Stimulated activated CD4-positive, alpha-beta T cell treated with anti-CD3 and anti-CD28 coated beads, Interleukin-2, amount 100 ng/mL, for 48 hours (primary cell): ENCODE measurements at places on chromosomes 7 and 10.

GRCh38 chr7:16921151-16921550 lies 39.4 kb upstream of the AGR3 start:
- no peak for DNase-seq

GRCh38 chr7:128017862-128018845 lies 13.1 kb downstream of the LRRC4 start:
- no peak for DNase-seq

DNA sequence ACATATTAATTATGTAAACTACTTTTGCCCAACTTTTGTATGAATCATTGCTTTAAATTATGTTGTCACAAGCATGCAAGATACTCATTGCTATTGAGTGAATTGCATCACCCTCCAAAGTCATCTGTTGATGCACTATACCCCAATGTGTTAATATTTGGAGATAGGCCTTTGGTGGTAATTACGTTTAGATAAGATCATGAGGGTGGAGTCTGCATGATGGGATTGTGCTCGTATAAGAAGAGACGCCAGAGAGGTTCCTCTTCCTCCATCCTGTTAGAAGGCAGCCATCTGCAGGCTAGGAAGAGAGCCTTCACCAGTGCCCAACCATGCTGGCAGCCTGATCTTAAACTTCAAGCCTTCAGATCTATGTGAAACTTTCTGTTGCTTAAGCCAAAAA lies 95.3 kb upstream of the MAGI2 start:
- DNase-seq = no peak

DNA sequence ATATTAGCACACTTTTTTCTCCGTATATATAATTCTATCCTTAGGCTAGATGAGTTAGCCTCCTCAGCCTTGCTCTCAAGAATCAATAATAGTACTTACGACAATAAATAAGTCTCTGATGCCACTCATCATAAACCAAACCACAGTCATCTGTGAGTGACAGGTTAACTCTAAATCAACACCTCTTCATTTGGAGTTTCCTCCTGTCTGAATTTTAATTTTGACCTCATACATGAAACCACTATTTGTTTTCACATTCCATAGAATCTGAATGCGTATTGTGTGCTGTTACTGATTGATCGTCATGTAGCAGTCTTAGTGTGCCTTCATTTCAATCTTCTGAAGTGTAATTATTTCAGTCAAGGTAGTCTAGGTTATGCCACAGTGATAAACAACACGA lies 85.8 kb downstream of the HGF start:
- DNase-seq = no peak

- DNase-seq = no peak
Observed at GRCh38 chr10:51659344-51659743, 40.1 kb downstream of the CSTF2T start.

DNA sequence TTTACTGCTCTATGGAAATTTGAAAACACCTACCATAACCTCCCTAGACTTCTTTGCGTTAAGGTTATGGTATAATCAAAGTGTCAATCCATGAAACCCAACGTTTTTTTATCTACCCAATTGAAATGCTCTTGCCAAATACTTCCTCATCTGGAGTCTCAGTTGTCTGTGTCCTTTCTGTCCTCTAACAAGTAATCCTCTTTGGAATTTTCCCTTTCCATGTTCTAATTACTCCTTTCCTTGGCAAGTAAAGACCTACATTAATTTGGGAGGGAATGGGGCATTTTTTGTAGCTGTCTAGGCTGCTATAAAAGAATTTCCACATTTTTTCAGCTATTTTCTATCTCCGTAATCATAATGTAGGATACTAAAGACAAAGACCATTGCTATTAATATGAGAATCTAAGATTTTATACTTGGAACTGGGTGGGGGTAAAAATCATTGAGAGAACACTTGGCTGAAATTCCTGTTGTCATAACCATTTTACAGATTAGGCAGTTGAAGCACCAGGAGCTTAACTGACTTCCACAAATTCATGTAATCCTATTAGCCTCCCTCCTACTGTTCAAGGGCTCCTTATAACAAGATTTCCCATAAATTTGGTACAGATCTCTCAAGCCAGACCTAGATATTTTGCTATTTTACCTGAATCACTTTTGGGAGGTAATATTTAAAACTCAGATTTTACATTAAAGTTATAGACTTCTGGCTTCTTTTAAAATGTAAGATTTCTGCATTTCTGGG lies 1307.6 kb downstream of the XPNPEP1 start:
- no peak for DNase-seq

- DNase-seq = no peak
Observed at GRCh38 chr10:98100476-98100875, 34.0 kb upstream of the R3HCC1L start.

DNA sequence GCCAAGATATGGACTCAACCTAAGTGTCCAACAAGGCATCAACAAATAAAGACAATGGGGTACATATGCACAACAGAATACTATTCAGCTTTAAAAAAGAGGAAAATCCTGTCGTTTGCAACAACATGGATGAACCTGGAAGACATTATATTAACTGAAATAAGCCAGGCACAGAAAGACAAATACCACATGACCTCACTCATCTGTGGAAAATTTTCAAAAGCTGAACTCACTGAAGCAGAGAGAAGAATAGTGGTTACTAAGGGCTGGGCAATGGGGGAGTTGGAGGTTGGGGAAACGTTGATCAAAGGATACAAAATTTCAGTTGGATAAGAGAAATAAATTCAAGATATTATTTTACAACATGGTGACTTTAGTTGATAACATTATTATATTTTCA lies 221.4 kb upstream of the PITRM1 start:
- DNase-seq = no peak

GRCh38 chr10:88243836-88244730 lies 339.0 kb downstream of the RNLS start:
- DNase-seq = no peak

DNA sequence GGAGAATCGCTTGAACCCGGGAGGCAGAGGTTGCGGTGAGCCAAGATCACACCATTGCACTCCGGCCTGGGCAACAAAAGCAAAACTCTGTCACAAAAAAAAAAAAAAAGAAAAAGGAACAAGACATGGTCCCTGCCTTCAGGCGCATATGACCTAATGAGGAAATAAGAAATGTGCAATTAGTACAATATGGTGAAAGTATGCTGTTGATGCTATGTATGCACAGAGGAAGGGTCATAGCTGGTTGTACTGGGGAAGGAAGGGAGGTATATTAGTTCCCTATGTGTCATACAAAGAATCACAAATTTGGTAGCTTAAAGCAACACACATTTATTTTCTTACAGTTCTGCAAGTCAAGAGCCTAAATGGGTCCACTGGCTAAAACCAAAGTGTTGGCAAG lies 97.8 kb upstream of the MPP7 start:
- DNase-seq = no peak

DNA sequence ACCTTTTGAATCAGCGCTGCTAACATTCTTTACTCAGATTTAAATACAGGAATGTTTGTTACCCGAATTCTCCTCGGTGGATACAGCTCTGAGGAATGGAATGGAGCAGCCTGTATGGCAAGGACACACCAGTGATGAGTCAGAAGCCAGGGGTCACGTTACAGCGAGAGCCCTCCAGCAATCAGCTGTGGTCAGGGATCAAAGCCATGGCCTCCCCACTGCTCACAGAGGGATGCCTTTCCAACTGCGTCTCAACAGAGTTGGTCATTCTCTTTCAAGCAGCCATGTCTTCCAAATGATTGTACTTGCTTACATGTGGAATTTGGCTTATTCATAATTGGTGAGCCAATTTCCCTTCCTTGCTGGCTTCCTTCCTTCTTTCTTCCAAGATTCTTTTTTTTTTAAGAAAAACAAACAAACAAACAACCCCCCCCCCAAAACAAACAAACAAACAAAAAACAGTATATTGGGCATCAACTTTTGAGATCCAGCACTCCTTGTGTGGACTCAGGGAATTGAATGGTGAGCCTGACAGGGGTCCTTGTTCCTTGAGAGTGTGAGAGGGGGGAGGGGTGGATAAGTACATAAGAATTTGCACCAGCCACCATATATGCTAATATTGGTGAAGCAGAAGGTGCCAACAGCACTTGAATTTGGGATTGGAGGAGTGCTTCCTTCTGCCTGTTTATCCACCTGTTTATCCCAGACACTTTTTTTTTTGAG lies 100.2 kb downstream of the ATXN7L1 start:
- no peak for DNase-seq

DNA sequence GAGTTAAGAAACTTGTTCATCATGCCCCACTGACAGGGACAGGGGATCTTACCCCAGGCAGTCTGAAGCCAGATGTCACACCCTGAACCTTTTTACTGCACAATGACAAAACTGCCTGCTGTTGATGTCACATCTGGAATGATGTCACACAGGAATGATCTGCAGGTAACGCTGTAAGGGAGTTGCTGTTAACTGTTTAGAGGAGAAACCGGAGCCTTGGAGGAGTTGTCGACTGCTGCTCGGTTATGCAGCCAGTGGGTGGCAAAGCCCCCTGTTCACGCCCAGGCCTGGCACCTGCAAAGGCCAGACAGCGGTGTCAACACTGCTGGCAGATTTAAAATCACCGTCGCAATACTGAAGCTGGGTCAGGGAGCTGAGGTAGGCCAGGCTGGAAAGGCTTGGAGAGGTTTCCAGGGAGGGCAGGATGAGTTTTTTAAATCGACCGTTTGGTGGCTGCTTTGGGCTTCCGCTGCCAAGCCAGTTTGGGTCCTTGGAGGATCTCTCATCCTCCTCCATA lies 10.0 kb upstream of the SLIT1 start:
- no peak for DNase-seq
